ENCODE measurements at places on chromosomes 2 and 18.
A peak's percentile ranks its signal among the peaks of the same experiment; 100 is the strongest.

- DNase-seq, result no peak
Observed at GRCh38 chr2:45275806-45276205, 266.6 kb upstream of the SIX2 start.

- DNase-seq, result no peak
Observed at GRCh38 chr2:86563650-86564061, 413 bp upstream of the CHMP3 start.

GRCh38 chr2:206159346-206160124 lies at the start of the genes EEF1B2 and NDUFS1:
Gene EEF1B2 (plus strand): TSS chr2:206159895. CDS start chr2:206159980, 85 bp downstream.
Gene NDUFS1 (minus strand): TSS chr2:206159444. CDS start chr2:206153678, 5,766 bp downstream.
- DNase-seq, result peak; percentile 99

DNA sequence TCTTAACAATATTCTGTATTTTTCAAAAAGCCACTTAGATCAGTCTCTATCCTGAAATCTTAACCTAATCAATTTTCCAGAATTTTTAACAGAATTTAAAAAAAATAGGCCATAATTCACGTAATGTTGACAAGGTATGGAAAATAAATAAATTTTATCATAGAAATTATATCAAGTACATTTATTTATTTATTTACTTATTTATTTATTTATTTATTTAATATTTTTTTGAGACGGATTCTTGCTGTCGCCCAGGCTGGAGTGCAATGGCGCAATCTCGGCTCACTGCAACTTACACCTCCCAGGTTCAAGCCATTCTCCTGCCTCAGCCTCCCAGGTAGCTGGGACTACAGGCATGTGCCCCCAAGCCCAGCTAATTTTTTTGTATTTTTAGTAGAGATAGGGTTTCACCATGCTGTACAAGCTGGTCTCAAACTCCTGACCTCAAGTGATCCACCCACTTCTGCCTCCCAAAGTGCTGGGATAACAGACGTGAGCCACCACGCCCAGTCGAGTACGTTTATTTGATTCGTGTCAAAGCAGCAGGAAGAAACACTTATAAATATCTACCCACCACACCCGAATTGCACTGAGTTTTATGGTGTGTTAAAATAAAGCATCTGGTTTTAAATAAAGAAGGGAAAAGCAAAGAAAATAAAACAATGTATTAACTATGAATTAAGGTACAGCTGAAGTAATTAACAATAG lies 60.1 kb downstream of the DSC3 start:
- no peak for DNase-seq

GRCh38 chr2:7748717-7749415 lies 831.7 kb downstream of the RNF144A start:
- peak; percentile 3 for DNase-seq

- DNase-seq, result no peak
Observed at GRCh38 chr2:179266271-179266670, 1.6 kb upstream of the SESTD1 start.

DNA sequence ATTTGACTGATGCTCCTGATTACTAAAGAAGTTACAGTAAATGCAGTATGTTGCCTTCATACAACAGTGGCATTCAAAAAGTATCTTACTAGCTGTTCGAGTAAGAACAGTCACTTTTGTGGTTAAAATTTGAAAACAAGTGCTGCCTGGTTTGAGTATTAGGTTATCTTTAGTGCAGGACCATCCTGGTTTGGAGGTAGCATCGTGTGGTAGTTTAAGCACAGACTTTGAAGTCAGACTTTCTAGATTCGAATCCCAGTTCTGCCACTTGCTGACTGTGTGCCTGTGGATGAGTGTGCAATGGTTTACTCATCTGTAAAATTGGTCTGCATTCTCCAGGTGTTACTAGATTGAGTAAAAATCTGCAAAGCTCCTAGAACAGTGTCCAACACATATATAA lies 96.8 kb downstream of the SGPP2 start:
- no peak for DNase-seq

- DNase-seq, result no peak
Observed at GRCh38 chr18:2927745-2928144, 80.9 kb downstream of the EMILIN2 start.

DNA sequence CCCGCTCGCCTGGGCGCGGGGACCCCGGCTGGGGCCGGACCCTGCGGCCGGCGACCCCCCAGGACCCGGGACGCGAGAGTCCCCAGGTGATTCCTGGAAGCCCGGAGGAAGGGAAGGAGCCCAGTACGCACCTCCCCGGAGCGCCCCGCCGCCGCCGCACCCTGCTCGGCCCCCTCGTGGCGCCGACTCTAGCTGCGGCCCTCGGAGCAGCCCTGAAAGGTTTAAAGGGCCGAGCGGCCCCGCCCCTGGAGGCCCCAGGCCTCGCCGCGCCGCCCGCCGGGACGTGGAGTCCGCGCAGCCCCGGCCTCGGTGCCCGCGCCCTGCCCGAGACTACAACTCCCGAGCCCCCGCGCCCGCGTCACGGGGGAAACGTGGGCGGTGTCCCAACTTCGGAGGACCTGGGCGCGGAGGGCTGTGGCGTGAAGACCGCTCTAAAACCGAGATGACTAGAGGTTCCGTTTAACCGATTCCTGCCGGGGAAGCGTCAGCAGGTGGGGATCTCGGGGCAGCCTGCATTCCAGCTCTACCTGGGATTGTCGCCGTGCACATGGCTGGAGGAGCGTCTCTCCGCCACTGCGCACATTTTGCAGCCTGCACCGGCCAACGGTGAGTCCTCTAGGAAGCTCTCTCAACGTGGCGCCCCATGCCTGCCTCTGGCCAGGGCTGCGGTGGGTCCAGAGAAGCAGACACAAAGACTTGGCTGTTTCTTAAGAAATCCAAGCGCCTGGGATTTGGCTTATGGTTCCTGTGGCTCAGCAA lies at the start of gene TMEM150A:
TMEM150A (minus strand) TSS at position 223 of the 759 bp plus-strand sequence. CDS start 750 bp downstream, outside the sequence.
- peak; percentile 80 for DNase-seq

DNA sequence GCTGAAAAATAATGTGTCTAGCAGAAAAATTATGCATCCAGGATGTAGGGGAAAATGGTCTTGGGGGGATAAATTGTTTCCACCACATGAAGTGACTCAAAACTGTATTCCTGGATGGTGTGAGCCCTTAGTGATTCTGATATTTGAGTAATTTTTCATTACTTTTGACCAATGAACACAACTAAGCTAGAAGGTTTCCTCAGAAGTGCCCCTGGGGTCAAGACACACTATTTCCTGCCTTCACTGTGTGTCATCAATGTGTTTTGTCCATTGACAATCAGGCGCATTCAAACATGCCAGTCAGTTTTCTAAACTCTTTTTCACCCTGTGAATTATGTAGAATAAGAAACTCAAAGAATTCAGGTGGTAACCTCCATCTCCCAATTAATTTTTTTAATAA lies 130.5 kb upstream of the REG3G start:
- no peak for DNase-seq

DNA sequence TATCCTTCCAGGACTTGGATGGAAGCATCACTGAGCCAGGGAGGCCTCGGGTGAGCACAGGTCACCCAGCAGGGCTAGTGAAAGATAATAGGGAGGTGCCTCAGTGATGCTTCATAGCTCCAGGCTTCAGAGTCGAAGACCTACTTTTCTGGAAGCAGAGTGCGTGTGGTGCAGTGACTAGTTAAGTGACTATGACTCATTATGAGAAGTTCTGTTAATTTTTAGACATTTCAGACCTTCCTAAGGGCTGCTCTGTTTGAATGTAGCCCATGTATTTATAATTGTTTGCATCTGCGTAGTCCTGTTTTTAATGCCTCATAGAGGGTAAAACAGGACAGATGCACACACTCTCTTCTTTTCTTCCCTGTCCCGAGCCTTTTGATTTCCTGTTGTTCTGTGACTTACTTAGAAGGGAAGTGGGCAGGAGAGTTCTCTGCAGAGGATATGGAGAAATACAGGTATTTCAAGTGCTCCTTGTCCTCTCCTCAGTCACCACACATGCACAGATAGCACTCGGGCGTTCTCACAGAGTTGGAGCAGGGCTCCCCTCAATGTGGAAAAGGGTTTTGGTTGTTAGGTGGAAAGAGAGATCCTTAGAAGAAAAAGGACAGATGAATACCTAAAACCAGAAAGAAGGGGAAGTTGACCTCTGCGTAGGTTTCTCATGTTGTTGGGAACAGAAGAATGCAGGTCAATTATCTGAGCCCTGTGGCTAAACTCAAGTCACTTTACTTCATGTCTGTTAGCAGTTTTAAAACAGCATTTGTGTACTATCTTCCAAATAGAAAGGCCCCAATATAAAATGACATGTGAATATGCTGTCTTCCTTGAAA lies 34.7 kb downstream of the RALB start:
- DNase-seq, result peak; percentile 96

DNA sequence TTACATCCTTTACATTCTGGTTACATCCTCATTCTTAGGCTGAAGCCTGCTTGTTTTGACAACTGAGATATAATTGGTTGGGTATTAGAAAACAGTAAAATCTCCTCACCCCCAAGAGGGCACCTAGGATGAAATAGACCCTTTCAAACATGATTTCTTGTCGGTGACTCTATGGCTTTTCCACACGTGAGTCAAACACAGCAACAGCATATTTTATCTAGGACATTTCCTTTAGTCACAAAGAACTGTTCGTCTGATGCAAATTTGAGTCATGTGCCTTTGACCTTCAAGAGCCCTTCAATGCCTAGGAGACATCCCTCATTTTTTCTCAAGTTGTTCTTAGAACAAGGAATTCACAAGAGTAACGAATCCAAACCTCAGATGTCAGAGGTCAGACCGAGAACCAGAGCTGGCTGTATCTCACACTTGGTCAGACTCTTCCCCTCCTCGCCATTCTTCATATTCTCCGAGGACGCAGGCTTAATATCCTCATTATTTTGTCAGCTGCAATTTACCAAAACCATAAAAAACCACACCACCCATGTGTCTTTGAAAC lies 60.5 kb upstream of the ALKAL2 start:
- DNase-seq, result no peak

DNA sequence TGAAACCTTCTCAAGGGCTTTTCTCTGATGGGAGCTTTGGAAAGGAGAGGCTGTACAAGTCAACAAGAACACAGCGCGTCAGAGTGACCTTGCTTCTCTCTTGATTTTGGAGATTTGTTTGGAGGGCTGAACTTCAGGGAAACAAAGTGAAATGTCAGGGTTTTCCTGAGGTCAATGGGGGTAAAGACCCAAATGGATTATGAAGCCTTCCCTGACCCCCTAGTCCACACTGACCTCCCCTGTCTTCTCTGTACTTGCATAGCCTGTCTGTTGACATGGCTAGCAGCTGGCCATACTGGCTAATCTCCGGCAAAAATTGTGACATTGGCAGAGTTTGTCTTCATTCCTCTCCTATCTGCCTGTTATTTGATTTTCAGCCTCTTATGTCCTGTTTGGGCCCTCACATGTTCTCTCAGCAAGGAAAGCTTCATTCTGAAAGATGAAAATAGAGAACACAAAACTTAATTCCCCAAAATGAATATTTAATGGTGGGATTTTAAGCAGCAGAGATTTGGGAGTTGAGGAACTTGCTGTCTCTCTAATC lies 149.3 kb upstream of the HAAO start:
- no peak for DNase-seq

GRCh38 chr2:172967036-172967982 lies 108.3 kb upstream of the MAP3K20 start:
- no peak for DNase-seq

DNA sequence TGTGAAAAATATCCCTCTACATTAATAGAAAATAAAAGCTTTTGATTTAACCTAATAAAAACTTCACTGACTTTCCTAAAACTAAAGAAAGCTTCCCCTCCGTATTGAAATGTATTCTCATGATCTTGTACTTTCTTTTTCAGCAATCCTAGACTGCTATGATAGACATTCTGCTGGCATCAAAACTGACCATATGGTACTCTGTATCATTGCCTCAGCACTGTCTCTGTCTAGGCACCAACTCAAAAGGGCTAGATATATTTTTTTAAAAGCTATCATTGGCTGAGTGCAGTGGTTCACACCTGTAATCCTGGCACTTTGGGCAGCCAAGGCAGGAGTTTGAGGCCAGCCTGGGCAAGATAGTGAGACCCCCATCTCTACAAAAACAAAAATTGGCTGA lies 32.9 kb downstream of the CDKL4 start:
- no peak for DNase-seq

DNA sequence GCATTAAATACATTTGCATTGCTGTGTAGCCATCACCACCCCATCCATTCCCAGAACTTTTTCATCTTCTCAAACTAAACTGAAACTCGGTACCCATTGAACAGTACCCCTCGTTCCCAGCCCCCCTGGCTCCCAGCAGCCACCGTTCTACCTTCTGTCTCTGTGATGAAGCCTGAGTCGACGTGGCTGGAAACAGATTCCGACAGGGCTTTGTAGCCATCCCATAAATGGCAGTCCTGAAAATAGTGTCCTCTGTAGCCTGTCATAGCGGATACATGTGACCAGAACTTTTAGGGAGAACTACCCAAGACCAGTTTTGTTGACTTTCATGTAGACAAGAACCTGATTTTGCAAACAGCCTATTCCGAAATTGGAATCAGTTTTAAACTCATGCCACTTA lies 59.1 kb downstream of the TSHZ1 start:
- DNase-seq, result no peak

GRCh38 chr2:125398738-125399524 lies 1257.0 kb upstream of the GYPC start:
- no peak for DNase-seq

GRCh38 chr2:205655779-205656456 lies 26.4 kb upstream of the NRP2 start:
- no peak for DNase-seq

DNA sequence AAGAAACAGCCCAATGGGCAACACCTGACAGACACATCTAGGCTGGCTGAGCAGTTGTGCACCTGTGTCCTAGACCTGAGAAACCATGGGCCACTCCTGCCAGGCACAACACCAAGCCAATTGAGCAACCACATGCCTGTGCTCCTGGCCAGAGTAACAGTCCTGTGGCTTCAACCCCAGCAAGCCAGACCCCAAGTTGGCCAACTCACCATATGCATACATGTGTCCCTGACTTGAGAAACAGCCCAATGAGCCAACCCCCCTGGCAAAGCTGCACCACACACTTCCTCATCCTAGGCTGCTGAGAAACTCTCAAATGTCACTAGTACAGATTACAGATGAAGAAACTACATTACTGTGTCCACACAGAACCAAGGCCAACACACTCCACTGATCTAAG lies 36.6 kb downstream of the USP34 start:
- DNase-seq, result no peak

- DNase-seq, result no peak
Observed at GRCh38 chr2:81097361-81097760, 792.8 kb upstream of the LRRTM1 start.

GRCh38 chr2:238578256-238578655 lies 151.5 kb downstream of the ASB1 start:
- no peak for DNase-seq

GRCh38 chr2:109637749-109638570 lies 23.8 kb downstream of the SOWAHC start:
- DNase-seq, result peak; percentile 65

GRCh38 chr2:165793779-165794535 lies at the start of gene GALNT3:
Gene GALNT3 (minus strand): TSS chr2:165794247. CDS start chr2:165770700, 23,547 bp downstream.
- DNase-seq, result no peak

GRCh38 chr2:181142514-181142913 lies 162.1 kb downstream of the UBE2E3 start:
- DNase-seq, result no peak

GRCh38 chr2:229980431-229981184 lies 58.3 kb downstream of the FBXO36 start:
- peak; percentile 68 for DNase-seq

GRCh38 chr18:66895631-66896030 lies 291.7 kb upstream of the CDH19 start:
- no peak for DNase-seq
